CD8-positive, alpha-beta T cell (primary cell): ENCODE measurements at places on chromosomes 3 and 15.

- no peak for DNase-seq
Measured at GRCh38 chr3:122621112-122621511, 43.7 kb downstream of the PARP15 start.

- no peak for DNase-seq
Measured at GRCh38 chr3:148756311-148756710, 58.6 kb downstream of the AGTR1 start.

GRCh38 chr3:127714125-127714571, 41.4 kb downstream of the ABTB1 start:
- DNase-seq: no peak

- DNase-seq: no peak
Measured at GRCh38 chr3:142105991-142106390, 43.4 kb downstream of the TFDP2 start.

- no peak for DNase-seq
Measured at GRCh38 chr3:107512108-107512507, 10.7 kb upstream of the BBX start.

GRCh38 chr3:46860017-46860809, 3.0 kb downstream of the MYL3 start:
- peak; percentile 17 for DNase-seq

DNA sequence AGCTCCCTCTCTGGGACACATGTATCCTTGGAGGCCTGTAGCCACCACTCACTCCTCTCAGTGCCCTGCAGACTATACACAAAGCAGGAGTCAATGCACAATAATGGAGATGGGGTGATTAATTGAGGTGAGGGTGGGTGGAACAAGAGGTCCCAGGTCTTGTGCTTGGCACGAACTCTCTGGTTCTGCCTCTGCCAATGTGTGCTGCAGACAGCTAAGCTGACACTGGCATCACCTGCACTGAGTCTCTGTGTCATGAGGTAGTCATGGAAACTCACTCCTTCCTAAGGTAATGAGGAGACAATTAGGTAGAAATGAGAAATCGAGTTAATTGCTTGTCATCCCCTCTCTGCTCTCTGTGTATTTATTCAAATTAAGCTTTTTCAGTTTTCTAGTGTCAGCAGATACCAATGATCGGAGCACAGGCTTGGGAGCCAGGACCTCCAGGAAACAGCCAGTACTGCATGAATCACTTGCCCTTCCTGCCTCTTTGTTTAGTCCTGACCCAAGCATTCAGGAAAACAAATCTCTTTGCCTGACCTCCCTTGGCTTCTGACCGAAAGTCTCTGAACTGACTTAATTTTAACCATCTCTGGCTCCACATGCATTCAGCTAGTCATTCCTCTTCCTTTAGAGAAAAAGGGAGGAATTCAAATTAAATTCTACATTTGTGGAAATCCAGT, 56.7 kb downstream of the DRD3 start:
- no peak for DNase-seq

- no peak for DNase-seq
Measured at GRCh38 chr3:187922704-187923416, 177.6 kb upstream of the BCL6 start.

- no peak for DNase-seq
Measured at GRCh38 chr3:75296858-75297257, 367.3 kb upstream of the FRG2C start.

DNA sequence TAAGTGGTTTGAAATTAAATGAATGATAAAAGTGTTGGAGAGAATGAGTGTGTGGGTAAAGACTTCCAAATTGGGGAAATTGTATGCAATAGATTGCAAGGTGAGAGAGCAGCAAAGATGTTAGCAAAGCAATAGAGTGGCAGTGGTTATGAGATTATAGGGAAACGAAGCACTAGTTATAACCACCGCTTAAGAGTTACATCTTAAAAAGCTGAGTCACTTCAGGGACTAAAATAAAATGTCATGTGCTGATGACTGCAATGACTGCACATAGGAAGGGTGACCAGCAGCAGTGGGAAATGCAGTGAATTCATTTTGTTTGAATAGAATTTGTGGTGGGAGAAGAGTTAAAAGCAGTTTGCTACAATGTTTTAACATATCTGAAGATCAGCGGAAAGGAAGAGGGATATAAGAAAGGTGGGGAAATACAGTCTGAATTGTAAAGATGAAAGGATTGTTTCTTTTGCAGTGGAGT, 127.3 kb downstream of the RAP2B start:
- no peak for DNase-seq

DNA sequence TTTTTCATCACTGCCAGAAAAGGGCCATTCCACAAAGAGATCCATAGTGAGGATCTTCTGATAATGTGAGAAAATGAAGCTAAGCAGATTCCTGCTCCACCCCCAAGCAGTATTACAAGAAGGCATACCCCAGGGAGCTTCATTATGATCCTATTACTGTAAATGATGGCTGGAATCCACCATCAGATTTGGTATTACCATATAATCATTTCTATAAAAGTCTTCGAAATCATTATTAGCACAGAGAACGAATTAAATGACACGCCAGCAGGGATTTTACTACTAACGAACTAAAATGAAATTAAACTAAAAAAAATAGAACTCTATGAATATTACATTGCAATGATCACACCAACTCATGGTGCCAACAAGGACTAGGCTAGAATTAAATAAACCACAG, 24.4 kb downstream of the TRIM42 start:
- no peak for DNase-seq

GRCh38 chr15:63192619-63193206, 3.3 kb downstream of the RAB8B start:
- DNase-seq: no peak

DNA sequence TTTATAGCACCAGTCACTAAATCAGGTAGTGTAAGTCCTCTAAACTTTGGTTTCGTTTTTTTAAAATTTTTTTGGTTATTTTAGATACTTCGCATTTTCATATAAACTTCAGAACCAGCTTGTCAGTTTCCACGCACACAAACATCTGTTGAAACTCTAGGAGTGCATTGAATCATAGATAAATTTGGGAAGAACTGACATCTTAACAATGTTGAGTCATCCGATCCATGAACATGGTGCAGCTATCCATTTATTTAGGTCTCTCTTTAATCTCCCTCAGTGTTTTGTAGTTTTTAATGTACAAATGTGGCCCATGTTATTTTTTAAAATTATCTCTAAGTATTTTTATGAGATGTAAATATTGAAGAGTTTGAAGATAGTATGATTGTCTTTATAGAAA, 17.7 kb downstream of the TICRR start:
- no peak for DNase-seq

DNA sequence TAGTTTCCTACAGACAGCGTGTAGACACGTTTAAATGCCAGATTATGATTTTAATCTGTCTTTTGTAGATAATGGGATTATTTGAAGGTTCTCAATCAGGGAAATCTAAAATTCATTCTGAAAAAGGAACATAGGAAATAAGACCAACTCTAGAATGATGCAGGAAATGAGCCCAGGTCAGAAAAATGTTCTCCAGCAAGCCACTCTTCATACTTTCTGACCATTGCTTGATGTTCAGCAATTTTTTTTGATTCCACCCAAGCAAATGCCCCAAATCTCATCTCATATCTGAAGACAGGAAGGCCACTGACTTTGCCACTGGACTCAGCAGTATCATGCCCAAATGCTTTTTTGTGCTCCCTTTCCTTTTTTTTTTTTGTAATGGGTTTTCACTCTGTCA, 373.4 kb downstream of the LPP start:
- DNase-seq: no peak

DNA sequence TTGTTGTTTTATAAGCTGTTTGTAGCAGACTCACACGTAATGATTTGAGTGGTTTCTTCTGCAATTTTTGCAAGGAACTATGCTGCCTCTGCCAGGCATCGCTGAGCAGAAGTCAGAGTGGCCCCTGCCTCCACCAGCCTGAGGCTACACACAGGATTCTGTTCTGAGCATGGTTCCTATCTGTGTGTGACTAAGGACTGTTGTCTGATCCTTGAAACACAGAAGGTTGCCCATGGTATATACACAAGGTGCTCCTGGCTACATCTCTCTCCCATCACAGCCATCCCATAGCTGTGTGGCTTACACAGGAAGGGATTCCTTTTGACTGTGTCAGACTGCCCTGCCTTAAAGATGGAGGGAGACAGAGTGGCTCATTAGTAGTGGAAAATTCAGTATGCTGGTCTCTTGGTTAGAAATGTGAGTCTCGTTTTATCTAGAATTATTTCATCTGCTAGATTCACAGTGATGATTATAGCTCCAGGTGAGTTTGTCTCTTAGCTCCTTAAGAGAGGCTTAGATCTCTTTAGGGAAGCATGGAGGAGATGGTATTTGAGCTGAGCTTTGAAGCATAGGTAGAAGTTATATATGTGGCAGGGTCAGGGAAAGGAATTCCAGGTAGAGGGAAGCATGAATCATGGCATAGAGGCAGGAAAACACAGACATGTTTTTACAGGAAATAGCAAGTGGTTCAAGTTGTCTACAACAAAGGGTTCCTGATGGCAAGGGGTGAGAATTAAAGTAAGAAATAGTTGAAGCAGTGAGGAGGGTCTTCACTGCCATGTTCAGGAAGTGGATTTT, 37.5 kb downstream of the SNAPC5 start:
- DNase-seq: no peak

GRCh38 chr3:141450727-141451375, 36.0 kb upstream of the RASA2 start:
- DNase-seq: no peak

GRCh38 chr3:112709911-112710310, 69.0 kb upstream of the CCDC80 start:
- no peak for DNase-seq

DNA sequence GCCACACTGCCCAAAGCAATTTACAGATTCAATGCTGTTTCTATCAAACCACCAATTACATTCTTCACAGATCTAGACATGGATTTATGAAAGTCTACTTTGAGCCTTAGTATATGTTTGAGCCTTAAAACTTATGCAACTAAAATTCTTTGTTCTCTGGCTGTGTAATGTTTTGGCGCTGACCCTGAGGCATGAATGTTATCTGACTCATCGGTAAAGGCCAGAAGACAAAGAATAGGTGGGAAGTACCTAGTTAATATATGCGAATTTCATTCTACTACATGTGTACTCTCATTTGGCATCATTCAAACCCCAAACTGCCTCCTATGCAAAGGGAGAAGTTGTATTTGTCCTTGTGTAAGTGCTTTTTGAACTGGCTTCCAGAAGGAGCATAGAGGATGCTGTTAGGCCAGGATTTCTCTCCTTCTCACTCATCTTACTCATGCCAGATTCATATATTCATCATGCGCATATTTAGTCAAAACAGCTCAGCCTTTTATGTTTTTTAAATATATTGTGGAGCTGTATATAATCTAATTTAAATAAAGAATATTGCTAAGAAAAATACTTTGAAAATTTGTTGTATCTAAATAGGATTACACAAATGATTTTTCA, 204.2 kb downstream of the NFKBIZ start:
- no peak for DNase-seq

GRCh38 chr3:8509961-8510360, 8.3 kb downstream of the LMCD1 start:
- DNase-seq: no peak

GRCh38 chr3:76024640-76025039, 239.3 kb upstream of the ZNF717 start:
- no peak for DNase-seq

GRCh38 chr3:134496471-134497071, 10.7 kb downstream of the CEP63 start:
- no peak for DNase-seq

GRCh38 chr3:141844108-141844507, 32.3 kb upstream of the ATP1B3 start:
- DNase-seq: no peak

DNA sequence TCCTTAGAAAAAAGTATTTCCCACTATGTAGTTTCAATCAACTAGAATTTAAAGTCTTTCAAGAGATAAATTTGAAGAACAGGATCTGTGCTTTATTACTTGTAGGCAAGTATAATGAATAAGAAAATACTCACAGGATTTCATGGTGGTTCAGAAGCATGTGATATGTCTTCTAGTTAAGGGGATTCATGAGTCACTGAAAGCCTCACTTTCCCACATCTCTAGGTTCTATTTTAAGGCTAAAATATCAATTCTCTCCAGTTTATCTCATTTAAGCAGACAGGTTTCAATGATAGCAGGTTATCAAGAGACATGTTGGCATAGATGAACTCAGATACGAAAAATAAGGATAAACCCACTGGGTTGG, 437.8 kb upstream of the BCHE start:
- no peak for DNase-seq

DNA sequence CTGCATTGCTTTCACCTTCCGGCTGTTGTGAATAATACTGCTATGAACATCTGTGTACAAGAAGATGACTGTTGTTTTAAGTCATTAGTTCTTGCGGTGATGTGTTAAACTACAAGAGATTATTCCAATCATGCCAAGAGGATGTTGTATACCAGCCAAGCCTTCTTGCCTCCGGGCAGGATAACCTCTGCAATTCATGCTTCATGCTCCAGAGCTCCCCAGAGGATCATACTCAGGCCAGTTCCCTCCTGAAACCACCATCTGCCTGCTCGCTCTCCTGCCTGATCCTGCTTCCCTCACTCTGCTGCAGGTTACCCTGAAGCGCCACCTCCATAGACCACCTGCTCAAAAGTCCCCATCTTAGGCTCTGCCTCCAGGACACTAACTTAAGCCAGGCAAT, 187.1 kb upstream of the PROK2 start:
- no peak for DNase-seq

- no peak for DNase-seq
Measured at GRCh38 chr3:101219842-101220560, 100.4 kb downstream of the IMPG2 start.

- DNase-seq: no peak
Measured at GRCh38 chr3:142894493-142894892, 5.6 kb upstream of the PCOLCE2 start.

DNA sequence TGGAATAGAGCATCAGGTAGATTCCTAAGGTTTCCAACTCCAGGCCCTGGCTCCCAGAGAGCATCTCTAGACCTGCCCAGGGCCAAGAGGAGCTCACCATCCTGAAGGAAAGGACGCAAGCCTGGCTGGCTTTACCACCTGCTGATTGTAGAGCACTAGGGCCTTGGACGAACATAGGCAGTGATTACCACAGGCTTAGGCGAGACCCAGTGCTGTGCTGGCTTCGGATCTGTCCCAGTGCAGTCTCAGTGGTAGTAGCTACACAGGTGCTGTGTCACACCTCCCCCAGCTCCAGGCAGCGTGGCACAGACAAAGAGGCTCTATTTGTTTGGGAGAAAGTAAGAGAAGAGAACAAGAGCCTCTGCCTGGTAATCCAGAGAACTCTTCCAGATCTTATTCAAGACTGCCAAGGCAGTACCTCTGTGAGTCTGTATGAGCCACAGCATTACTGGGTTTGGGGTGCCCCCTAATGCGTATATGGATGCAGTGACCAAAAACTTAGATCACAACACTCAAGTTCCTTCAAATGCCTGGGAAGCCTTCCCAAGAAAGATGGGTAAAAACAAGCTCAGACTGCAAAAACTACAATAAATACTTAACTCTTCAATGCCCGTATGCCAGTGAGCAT, 25.4 kb downstream of the ISG20 start:
- peak; percentile 60 for DNase-seq

- DNase-seq: no peak
Measured at GRCh38 chr3:192433704-192434103, 293.6 kb downstream of the FGF12 start.
